Stimulated activated CD8-positive, alpha-beta memory T cell treated with anti-CD3 and anti-CD28 coated beads, Interleukin-12 subunit alpha, Interleukin-12 subunit beta, amount 100 ng/mL, for 1 hour (primary cell): ENCODE measurements at places on chromosomes 11 and 22.

GRCh38 chr11:34028425-34028824 is 23.1 kb upstream of the CAPRIN1 start:
- DNase-seq: no peak

DNA sequence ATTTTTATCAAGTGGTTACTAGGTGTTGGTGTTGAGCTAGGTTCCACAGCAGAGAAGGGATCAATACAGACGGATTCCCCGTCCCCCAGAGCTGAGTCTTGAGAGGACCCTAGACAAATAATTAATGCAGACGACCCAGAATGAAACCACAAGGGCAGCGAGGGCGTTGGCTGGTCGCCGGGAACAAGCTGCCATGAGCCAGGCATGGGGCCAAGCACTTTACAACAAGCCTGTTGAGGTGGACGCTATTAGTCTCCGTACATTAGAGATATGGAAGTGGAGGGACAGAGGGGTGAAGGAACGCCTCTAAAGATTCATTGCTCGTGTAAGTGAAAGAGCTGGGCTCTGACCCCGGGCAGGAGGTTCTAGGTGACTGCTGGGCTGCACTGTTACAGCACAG is 77.1 kb upstream of the EIF3D start:
- no peak for DNase-seq

GRCh38 chr11:12723421-12724300 is 49.4 kb downstream of the TEAD1 start:
- DNase-seq: no peak

DNA sequence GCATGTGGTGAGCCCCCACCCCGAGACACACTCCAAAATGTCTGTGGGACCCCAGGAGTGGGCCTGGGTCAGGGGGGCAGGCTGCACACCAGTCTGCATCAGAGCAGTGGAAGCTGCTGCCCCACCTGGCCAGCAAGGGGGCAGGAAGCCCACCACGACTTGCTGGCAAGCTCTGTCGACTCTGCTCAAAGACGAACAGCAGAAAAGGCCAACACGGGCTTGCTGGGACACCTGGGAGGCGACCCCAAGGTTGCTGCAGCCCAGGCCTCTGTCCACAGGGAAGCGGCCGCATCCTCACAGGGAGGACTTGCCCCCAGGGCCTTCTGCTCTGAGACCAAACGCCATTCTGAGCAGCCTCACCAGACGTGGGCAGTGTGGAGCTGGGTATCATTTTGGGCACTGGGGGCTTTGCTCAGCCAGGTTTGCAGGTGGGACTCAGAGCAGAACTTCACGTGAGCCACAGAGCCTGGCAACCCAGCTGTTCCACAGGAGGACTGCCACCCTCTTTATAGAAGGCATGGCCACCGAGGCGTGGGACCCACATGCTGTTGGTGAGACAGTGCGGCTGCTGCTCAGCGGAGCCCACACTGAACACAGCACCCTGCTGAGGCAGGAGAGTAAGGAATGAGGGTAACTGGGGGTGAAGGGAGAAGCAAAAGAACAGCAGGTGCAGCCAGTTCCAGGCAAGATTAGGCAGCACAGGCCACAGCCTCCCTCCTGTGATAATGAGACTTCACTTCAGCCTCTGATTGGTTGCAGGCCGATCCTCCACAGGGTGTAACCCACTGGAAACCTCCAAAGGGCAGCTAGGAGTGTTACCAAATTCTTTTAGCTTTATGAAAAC is 11.0 kb downstream of the IL17REL start:
- DNase-seq: no peak
